ENCODE measurements at places on chromosomes 16 and 17. TPM values are rescaled to one million over a fixed set of nuclear protein-coding genes. Genes with fewer than 3 reads are reported as not detected.

DNA sequence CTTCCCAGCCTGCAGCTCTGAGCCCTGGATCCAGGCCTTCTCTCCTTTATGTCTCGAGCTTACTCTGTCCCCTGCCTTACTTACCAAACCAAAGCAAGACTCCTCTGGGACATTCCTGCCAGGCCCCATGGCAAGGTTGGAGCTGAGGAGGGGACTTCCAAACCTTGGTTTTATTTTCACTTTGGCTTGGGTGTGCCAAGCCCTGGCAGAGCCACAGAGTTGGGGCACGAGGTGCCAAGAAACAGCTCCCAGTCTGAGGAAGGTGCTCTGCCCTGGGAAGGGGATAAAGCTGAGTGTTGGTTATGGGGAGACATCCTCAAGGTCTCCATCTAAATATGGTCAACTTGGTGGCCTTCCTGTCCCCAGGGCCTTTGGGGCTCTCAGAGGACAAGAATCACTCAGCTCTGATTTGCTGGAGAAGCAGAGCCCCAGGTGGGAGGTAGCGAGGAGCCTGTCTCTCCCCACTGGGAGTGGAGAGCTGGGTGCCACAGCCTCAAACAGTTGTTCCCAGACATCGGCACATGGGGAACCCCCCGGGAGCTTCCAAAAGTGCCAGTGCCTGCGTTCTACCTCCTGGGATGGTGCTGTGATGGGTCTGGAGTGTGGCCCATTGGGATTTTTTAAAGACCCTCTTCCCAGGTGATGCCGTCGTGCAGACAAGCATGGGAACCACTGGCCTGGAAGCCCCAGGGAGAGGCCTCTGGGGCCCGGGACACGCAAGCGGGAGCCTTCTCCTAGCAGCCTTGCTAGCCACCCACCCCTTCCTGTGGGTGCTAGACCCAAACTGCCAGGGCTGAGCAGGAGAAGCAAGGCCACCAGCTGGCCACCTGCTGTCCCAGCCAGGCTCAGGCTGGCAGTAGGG is 10.3 kb downstream of the NLRC5 start:
- H3K4me3 ChIP-seq = no peak overlapping the region
- DNase-seq = no peak
- no peak overlapping the region for H3K27ac ChIP-seq
- no peaks in the 10 kb centered on the region for H3K27me3 ChIP-seq
- H3K4me1 ChIP-seq = peaks cover 13% of the 10 kb centered on the region

GRCh38 chr16:52407778-52408177 is 139.2 kb downstream of the TOX3 start:
- no peaks in the 10 kb centered on the region for H3K4me1 ChIP-seq
- H3K4me3 ChIP-seq = no peak overlapping the region
- DNase-seq = no peak
- H3K27me3 ChIP-seq = no peaks in the 10 kb centered on the region
- H3K27ac ChIP-seq = no peak overlapping the region
- no peaks in the 10 kb centered on the region for H3K36me3 ChIP-seq

DNA sequence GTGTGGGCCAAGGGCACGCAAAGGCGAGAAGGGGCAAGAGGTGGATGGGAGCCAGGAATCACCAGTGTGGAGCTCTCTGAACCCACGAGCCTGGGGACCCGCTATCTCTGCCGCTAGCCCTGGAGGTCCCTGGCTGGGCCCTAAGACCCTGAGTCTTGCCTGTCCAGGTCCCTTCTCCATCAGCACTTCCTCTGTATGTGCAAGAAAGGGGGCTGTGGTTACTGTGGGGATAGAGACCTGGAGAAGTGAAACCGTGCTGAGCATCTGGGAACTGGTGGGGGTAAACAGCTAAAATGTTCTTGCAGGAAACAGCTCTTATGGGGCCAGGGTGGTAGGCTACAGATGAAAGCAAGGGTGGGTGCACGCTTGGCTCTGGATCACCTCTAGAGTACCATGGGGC is 3.1 kb downstream of the SPNS3 start:
- no peak for DNase-seq
- peaks cover 14% of the 10 kb centered on the region for H3K27me3 ChIP-seq
- H3K27ac ChIP-seq = no peak overlapping the region
- no peaks in the 10 kb centered on the region for H3K36me3 ChIP-seq
- no peak overlapping the region for H3K4me3 ChIP-seq

- peaks cover 28% of the 10 kb centered on the region for H3K4me1 ChIP-seq
- peaks cover 17% of the 10 kb centered on the region for H3K27me3 ChIP-seq
- no peak for DNase-seq
- no peak overlapping the region for H3K27ac ChIP-seq
- no peaks in the 10 kb centered on the region for H3K36me3 ChIP-seq
These were observed 497.8 kb upstream of the ZFHX3 start for GRCh38 chr16:73545755-73546154.

GRCh38 chr17:76547183-76547641 is 7.4 kb downstream of the PRCD start:
- H3K4me3 ChIP-seq = no peak overlapping the region
- DNase-seq = peak; percentile 52
- no peaks in the 10 kb centered on the region for H3K27me3 ChIP-seq
- no peaks in the 10 kb centered on the region for H3K36me3 ChIP-seq

DNA sequence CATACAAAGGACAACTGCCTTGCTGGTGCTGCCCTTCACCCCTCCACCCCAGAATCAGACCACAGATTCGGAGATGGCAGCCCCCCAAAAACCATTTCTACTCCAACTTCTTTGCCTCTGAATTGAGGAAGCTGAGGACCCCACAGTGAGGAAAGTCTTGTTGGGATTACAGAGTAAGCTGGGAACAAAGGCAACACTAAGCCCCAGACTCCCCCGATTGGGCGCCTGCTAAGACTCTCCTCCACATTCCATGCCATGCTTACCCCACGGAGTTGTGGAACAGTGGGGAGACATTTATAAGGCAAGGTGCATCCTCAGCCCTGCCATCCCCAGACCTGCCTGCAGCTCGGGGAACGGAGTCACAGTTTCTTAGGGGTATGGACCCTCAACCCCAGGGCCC is 1.9 kb downstream of the GIT1 start:
- H3K4me3 ChIP-seq = peak overlapping the region; percentile 88
- no peak overlapping the region for H3K27ac ChIP-seq
- DNase-seq = no peak
- H3K4me1 ChIP-seq = peaks cover 69% of the 10 kb centered on the region
- no peaks in the 10 kb centered on the region for H3K36me3 ChIP-seq

DNA sequence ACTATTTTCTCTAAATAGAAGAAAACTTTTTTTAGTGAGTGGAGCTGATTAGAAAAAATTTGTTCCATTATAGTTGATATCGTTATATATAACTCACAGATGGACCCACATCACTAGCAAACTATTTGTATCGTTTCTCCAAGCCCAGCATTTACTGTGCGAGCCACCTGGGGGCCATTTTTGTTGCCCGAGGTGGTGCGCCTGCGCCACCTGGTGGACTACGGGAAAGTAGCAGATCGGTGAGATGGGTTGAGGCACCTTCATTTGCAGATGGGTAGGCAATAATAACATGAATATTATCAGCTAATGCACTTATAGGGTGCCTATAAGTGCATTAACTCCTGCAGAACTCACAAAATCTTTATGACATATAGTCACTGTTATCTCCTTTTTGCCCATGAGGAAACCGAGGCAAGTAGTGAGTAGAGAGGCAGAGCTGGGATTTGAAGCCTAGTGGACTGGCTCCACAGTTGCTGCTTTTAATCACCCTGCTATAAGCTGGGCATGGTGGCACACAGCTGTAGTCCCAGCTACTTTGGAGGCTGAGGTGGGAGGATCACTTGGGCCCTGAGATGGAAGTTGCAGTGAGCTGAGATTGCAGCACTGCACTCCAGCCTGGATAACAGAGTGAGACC is 23.2 kb upstream of the NTN1 start:
- H3K27me3 ChIP-seq = peaks cover 11% of the 10 kb centered on the region
- H3K4me3 ChIP-seq = no peak overlapping the region
- no peak for DNase-seq
- H3K4me1 ChIP-seq = no peaks in the 10 kb centered on the region
- H3K36me3 ChIP-seq = no peaks in the 10 kb centered on the region

- peaks cover 6% of the 10 kb centered on the region for H3K36me3 ChIP-seq
- no peak for DNase-seq
- H3K27me3 ChIP-seq = no peaks in the 10 kb centered on the region
- peaks cover 27% of the 10 kb centered on the region for H3K4me1 ChIP-seq
These were observed 408.7 kb downstream of the SLC39A11 start for GRCh38 chr17:72683506-72684404.

The MYH1 gene
- not detected for total RNA-seq

The BCL6B gene
- not detected for total RNA-seq

The HLF gene
- total RNA-seq = 0.27 TPM

The PRRT2 gene
- 5.2 TPM for total RNA-seq

The KRTAP9-2 gene
- total RNA-seq = not detected

The AANAT gene
- total RNA-seq = not detected
